NCI-H524 treated with DMSO at 0.1 percent for 48 hours (cell line): ENCODE measurements at places on chromosomes 12 and 14.

DNA sequence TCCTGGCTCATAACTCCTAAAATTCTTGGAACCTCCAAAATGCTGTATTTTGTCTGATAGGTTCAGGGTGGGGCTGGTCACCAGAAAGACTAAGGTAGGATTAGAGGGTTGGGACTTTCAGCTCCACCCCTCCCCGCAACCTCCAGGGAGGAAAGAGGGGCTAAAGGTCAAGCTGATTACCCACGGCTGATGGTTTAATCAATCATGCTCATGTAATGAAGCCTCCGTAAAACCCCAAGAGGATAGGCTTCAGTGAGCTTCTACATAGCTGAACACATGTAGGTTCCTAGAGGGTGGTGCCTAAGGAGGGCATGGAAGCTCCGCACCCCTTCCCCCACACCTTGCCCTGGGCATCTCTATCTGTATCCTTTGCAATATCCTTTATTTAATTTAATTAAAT, 60.0 kb downstream of the DGLUCY start:
- no peak for DNase-seq

DNA sequence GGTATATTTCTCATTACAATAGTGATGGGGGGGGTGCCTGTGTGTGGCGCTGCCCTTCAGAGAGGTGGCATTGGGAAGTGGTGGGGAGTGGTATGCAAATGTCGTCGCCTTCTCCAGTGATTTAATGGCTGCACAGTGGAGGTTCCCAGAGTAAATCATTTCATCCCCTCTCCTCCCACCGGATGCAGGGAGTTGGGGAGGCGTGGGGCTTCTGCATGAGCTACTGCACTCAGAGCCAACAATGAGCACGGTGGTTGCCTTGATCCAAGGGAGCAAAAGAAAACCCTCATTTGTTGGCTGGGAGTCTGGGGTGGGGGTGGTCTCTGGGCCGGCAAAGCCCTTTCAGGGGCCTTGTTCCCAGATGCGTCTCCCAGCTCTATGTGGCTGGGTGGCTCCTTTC, 124.3 kb downstream of the AACS start:
- no peak for DNase-seq

DNA sequence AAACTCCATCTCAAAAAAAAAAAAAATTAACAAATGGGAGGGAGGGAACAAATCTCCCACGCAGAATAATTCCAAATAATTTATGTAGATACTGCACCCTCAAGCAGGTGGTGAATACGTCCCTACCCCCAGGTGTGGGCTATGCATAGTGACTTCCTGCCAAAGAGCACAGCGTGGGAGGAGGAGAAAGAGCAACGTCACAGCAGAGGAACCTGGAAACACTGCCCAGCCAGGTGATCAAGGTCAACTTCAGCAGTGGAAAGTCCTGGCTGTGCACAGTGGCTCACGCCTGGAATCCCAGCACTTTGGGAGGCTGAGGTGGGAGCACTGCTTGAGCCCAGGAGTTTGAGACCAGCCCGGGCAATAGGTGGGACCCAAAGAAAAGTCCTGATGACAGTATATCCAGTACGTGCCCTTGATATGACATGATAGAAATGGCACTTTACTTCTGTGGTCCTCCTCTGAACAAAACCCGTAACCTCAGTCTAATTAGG, 9.5 kb downstream of the CINP start:
- no peak for DNase-seq

DNA sequence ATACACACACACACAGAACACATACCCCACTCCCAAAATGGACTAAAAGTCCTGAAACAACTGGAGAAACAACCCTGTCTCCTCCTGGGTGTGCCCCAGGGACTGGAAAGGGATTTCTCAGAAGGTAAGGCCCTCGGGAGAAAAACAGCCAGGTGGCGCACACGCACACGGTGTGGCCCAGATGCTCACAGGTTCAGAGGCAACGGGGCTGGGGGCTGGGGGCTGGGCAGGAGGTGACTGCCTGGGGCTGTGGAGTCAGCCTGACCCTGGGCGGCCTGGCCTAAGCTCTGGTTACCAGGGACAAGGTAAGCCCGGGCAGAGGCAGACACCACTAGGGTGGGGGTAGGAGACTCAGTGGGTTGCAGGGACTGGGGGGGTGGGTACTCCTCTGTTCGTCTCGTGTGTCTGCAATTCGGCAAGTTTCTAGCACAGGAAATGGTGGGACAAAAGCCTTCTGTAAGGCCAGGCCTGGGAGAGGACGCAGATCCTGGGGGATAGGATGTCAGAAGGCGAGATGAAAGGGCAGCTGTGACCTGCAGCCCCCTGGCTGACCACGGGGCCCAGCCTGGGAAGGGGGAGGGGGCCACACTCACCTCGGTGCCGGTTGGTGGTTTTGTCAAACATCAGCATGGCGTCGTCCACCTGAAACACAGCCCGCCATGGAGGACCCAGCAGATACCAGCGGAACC, 10.4 kb downstream of the MSI1 start:
- no peak for DNase-seq

DNA sequence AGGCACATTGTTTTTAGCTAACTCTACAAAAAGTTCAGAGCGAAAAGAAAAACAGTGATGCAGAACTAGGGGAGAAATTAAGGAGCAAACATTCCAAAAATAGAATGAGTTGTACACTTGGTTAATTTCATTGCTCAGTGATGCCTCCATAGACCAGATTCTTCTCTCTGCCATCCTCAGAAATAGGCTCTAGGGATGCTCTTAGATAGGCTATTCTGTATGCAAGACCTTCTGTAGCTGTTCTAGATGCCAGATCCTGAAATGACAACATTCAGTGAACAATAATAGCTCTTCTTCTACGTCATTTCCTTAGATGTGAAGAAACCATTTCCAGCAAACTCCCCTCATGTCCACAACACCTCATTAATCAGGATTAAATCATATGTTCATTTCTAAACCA, 466.3 kb downstream of the DIO2 start:
- no peak for DNase-seq

DNA sequence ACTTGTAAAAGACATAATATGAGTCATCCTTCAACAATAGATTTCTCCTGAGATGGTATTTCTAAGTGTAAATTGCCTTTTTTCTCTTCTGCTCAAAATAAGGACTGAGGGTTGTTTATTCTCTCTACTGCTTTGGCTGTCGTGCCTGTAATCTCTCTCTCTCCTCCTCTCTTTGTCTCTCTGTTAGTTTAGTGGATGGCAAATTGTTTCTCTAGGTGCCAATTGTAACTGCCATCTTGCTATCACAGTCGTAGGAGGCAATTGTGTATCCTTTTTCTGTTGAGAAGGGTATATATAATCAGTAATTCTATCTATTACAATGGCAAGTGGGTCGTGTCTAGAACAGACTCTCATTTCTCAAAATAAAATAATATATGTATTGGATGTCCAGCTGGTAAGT, 545.0 kb upstream of the FBXO33 start:
- no peak for DNase-seq

- no peak for DNase-seq
Measured at GRCh38 chr14:51442513-51443175, 202.6 kb downstream of the TMX1 start.

- DNase-seq = no peak
Measured at GRCh38 chr12:104352106-104352713, 48.7 kb downstream of the EID3 start.

- DNase-seq = peak; percentile 67
Measured at GRCh38 chr14:49598485-49599300, at the start of gene LRR1. Gene LRR1 (plus strand): TSS chr14:49598940. CDS start chr14:49599021, 81 bp downstream.

- DNase-seq = no peak
Measured at GRCh38 chr12:15244341-15244740, 23.1 kb upstream of the RERG start.

- no peak for DNase-seq
Measured at GRCh38 chr14:31410048-31410650, 10.2 kb downstream of the HEATR5A start.

DNA sequence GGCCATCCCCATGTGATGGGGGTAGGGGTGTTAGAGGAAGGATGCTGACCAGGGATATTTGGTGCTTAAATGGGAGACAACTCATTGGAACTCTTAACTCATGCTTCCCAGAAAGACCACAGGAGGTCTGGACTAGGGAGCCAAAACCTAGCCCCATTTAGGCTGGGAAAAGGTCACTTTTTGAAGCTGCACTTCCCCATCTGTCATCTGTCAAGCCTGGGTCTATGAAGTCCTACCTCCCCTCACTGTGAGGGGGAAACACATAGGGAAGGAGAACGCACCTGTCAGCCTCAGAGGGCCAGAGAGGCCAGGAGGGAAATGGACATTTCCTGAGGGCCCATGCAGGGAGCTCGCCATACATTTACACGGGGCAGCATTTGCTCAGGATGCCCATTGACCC, 321.0 kb downstream of the BCL11B start:
- no peak for DNase-seq

GRCh38 chr14:92589213-92589852, 75.8 kb downstream of the RIN3 start:
- no peak for DNase-seq

GRCh38 chr12:127191129-127191528, 1075.8 kb upstream of the TMEM132C start:
- no peak for DNase-seq

DNA sequence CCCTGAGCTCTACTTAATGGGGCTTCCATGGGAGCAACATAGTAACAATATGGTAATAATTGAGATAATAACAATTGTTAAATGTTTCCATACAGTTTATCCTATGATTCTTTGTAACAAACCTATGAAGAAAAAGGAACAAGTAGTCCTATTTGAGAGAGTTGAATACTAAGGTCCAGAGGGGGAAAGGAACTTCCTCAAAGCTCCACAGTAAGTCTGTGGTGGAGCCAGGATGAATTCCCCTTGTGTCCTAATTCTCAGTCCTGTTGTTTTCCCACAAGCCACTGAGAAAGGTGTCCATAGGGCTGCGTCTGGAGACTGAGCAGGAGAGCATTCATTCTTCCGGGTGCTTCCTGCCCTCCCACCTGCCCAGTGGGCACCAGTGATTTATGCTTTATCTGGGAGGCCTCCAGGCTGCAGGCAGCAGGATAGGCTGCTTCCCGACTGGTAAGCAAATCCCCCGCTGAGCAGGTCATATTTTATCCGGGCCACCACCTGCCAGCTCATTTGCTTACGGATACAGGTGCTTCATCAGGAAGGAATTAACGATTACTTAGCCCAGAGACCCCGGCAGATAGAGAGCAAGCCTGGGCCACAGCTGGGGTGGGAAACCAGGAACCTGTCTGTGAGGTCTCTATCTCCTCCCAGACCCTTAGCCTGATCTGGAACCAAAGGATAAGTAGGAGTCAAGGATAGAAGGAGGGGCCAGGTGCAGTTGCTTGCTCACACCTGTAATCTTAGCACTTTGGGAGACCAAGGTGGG, 33.9 kb upstream of the FAM222A start:
- DNase-seq = no peak

- peak; percentile 61 for DNase-seq
Measured at GRCh38 chr14:87049950-87050349, 943.0 kb downstream of the GALC start.

DNA sequence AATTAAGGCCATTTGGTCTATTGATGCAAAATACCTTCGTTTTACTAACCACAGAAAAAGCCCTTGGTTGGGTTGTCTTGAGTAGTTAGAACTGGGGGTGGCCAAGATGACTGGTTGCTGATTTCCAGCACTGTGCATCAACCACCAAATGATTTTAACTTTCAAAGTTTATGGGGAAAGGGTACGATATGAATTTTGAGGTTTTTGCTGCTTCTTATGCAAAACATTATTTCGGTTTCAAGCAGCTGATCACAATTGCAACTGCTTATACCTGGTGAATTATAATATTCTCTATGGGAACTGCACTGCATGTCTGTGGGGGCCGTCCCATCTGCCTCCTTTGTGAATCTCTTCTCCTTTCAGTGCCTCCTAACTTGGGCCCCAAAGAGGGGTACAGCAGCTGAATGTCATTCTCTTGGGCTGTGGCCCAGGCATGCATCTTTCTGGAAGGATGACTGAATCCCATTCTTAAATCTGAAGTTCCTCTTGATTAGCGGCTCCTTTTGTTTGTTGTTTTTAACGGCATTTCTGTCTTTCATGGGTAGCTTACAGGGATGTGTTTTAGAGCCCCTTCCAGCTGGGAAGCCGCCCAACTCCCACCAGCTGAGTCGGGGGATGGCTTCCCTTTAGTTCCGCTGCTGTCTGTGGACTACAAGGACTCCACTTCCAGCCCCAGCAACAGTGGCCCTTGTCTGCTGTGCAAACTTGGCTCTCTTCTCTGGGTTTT, 479.8 kb downstream of the ZFP36L1 start:
- DNase-seq = no peak

- no peak for DNase-seq
Measured at GRCh38 chr14:54309615-54310014, 87.2 kb upstream of the CDKN3 start.

- peak; percentile 15 for DNase-seq
Measured at GRCh38 chr14:65164825-65165135, 62.5 kb upstream of the MAX start.

DNA sequence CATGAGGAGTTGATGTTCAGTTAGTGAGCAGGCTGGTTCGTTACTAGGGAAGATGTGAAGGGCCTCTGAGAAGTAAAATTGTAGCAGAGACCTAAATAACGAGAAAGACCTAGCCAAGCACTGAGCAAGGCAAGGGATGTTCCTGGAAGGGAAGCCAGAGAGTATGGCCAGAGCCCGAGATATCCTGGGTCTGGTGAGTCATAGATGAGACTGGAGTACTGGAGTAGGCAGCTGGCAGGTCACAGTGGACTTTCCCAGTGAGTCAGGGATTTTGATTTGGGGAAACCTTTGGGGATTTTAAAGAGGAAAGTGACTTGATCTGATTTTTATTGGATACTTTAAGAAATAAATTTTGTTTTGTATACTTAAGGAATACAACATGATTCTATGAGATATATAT, 369.0 kb downstream of the DIO2 start:
- no peak for DNase-seq
